Astrocyte (in vitro differentiated cells and primary cell): ENCODE measurements at places on chromosomes 6 and 20.

GRCh38 chr6:148435386-148435785 is 92.7 kb downstream of the SASH1 start:
- DNase-seq: peak; percentile 71

GRCh38 chr6:37121556-37121955 is 48.4 kb upstream of the PIM1 start:
- no peak for DNase-seq

- DNase-seq: no peak
These were observed 17.3 kb downstream of the TULP4 start for GRCh38 chr6:158329531-158329930.

DNA sequence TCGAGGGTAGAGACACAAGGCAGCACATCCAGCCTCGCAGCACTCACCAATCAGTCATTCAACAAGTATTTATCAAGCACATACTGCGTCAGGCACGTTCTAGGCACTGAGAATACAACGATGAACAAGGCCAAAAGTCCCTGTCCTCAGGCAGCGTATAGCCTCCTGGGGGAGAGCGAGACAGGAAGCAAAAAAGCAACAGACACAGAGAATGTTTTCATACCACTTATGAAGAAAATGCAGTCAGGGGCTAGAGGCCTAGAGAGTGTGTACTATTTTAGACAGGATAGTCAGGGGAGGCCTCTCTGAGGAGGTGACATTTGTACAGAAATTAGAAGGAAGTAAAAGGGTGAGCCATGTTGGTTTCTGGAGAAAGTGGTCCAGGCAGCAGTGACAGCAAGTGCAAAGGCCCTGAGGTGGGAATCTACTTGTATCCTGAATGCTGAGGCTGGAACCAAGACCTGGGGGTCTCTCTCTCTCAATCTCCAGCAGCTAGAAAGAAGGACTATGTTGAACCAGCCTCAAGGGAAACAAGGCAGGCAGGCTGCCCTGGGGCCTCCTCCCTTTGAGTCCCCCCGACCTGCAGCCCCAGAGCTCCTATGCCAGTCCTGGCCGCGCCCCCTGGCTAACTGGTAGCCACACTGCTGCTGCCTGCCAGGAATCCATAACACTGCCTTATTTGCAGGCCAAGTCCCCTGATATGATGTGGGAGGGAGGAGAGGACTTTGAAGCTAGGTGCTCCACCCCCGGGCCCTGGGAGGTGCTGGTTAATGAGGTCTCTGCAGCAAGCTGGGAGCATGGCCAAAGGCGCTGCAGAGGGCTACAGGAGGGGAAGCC is 151.2 kb downstream of the GRM4 start:
- DNase-seq: no peak

DNA sequence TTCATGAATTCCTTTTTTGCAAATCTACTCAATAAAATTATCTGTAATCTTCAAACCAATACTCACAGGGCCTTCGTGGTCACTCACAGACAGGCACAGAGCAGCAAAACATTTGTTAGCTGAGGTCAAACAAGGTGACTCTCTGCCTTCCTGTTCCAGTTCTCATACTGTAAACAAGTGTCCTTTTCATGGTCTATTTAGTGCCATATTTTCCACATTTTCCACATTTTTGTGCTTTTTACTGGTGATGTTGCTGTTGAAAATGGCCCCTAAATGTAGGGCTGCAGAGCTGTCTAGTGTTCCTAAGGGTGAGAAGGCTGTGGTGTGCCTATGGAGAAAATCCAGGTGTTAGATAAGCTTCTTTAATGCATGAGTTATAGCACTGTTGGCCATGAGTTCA is 133.1 kb upstream of the COL21A1 start:
- no peak for DNase-seq

- DNase-seq: no peak
These were observed 564.9 kb upstream of the IRAK1BP1 start for GRCh38 chr6:78302411-78302810.

DNA sequence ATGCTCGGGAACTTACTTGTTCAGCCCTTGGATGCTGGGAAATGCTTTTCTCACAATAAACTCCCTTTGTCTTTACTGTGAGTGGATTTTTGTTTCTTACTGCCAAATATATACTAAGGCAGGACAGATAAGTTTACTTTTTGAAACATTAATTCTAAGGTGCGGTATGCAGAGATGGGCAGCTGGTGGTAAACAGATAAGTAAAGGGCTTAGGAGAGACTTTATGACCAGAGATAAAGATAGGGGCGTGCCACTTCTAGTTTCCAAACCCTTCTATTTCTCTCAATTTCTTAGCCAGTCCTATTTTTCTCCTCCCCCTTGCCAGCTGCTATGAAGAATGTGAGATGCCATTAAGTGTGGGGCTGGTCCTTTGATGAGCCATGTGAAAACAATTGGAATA is 16.3 kb downstream of the SAMD3 start:
- no peak for DNase-seq

DNA sequence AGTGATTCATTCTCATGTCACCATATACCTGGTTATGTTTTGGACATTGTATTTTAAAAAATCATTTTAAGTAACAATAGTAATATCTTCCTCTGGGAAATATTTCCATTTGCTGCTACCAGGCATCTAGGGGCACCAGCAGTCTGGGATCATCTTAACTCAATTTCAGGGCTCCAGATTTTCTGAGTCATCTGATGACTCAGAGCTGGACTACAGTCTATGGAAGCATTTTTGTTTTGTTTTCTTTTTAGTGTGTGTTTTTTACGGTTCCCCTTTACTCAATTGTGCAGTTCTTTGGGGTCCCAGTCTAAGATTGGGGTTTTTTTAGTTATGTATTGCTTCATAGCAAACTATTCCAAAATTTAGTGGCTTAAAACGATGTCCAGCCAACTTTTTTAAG is 5.7 kb upstream of the FKBP5 start:
- DNase-seq: no peak

DNA sequence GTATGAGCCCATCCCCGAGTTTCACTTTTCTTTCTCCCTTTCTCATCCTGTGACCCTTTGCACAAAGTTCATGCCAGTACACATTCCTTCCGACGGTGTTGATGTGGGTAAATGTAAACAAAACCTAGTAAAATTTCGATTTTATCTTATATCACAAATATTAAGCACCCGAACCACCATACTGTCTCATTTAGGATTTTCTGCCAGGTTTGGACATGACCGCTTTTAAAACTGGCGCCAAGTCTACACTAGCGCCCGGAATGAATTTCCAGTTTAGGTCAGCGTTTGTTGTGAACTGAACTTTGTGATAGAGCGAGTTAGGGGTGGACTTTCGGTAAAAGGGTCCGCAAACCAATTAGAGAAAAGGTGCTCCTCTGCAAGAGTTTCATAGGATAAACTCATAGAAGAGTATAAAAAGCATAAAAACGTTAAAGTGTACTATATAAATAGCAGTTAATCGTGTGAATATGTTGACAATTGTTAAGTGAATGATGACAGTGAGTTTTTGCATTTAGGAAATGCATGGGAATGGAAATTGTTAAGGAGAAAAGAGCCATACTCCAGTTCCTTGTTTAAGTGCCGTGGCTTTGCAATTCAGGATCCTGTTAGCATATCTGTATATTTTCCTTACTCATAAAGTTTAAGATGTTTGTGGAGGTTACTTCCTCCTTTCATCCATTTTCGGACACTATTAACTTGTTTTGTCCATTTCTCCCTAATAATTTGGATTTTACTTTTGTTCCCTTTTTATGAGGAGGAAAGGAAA is 937 bp downstream of the AKAP7 start:
- DNase-seq: peak; percentile 23

GRCh38 chr6:144150710-144151657 is 667 bp downstream of the STX11 start:
- DNase-seq: no peak

DNA sequence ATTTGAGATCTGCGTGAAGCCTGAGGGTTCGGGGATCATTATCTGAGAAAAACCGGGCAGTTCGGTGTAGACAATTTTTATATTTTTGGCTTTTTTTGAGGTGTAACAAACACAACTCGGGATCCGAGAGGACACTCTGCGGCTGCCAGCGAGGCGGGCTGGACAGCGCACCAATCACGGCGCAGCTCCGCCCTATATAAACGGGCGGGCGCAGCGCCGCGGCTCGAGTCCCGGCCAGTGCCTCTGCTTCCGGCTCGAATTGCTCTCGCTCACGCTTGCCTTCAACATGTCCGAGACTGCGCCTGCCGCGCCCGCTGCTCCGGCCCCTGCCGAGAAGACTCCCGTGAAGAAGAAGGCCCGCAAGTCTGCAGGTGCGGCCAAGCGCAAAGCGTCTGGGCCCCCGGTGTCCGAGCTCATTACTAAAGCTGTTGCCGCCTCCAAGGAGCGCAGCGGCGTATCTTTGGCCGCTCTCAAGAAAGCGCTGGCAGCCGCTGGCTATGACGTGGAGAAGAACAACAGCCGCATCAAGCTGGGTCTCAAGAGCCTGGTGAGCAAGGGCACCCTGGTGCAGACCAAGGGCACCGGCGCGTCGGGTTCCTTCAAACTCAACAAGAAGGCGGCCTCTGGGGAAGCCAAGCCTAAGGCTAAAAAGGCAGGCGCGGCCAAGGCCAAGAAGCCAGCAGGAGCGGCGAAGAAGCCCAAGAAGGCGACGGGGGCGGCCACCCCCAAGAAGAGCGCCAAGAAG is 69.0 kb downstream of the HFE start:
- peak; percentile 65 for DNase-seq

GRCh38 chr6:11396860-11397259 is 140.7 kb upstream of the TMEM170B start:
- no peak for DNase-seq

GRCh38 chr20:3209946-3210317 is 634 bp downstream of the ITPA start:
- peak; percentile 6 for DNase-seq

- peak; percentile 53 for DNase-seq
These were observed 5.2 kb downstream of the FOXO3 start for GRCh38 chr6:108565893-108566292.

GRCh38 chr20:6212903-6213302 is 90.1 kb upstream of the FERMT1 start:
- DNase-seq: no peak

DNA sequence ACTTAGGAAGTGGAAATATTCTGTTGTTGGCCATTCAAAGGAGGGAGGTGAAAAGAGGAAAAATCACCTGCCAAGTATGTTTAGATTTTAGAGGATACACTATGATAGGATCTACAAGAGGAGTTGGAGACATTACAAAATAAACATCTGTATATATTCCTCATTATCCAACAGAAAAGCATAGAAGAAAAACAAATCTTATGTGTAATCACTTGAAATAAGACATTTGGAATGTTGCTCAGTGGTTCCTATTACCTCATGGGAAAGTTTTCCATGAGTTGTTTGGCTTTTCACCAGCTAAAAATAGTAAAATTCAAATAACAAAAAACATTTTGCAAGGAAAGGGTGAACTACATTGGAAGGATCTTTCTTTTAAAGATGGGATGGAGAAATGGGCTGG is 76.7 kb upstream of the CARMIL1 start:
- DNase-seq: peak; percentile 82

DNA sequence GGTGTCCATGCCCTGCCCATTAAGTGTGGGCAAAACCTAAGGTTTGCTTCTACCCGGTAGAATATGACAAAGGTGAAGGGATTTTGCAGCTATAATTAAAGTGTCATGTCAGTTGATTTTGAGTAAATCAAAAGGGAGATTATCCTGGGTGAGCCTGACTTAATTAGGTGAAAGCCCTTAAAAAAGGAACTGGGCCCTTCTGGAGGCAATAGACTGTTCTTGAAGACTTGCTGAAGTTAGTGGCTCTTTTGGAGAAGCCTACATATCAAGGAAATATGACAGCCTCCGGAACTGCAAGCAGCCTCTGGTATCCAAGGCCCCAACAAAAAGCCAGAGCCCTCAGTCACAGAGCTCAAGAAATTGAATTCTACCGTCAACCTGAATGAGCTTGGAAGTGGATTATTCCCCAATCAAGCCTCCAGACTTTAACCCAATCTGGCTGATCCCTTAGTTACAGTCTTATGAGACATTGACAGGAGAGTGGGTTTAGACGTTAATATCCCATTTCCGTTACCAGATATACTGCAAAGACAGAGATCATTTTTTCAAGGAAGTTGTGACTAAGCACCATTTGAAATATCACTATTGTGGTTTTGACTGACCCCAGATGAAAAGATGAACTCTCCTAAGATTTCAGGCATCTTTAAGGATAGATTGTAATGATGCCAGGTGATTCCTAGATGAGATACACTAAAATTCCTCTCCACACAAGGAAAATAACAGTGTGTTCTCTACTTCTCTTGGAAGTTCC is 303.4 kb downstream of the PLCB1 start:
- DNase-seq: no peak

GRCh38 chr6:156543431-156543830 is 233.7 kb upstream of the ARID1B start:
- no peak for DNase-seq

DNA sequence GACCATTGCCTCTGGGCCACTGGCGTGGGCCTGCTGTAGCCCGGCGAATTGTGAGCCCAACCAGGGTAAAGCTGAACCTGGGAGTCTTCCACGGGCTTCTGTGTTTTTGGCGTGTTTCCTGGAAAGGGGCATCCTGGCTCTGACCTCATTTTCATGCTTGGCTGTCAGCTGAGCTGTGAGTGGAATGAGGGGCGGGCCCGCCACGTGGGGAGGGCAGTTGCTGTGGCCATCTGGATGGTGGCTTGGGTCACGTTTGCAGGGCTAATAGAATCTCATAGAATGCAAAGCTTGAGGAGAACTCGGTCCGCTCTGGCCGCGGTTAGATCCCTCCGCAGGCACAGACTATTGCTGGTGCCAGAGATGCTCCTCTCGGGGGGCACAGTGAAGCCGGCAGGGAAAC is 263.0 kb downstream of the SMOC2 start:
- DNase-seq: no peak

GRCh38 chr6:47736083-47736700 is 37.8 kb downstream of the ADGRF4 start:
- peak; percentile 29 for DNase-seq

GRCh38 chr20:58640446-58640845 is 10.6 kb upstream of the STX16 start:
- peak; percentile 97 for DNase-seq

DNA sequence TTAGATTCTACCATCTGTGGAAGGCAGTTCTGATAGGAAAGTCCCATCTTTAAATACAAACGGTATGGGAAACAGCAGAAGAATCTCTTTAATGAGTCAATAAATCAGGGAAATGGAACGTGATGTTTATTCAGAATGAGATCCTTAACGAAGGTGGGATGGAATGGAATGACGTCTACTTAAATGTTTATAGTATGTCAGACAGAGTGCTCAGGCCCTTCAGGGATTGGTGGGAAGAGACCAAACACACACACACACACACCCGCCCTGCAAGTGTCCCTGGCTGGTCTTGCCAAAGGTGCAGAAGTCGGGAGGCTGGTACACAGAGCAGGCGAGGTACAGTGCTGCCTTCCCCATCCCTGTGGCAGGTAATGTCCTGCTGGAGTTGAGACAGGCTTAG is 164.0 kb downstream of the FARS2 start:
- no peak for DNase-seq

- DNase-seq: no peak
These were observed 3.5 kb upstream of the MYT1 start for GRCh38 chr20:64160526-64161355.

GRCh38 chr6:139308936-139309603 is 17.3 kb upstream of the TXLNB start:
- DNase-seq: peak; percentile 72

GRCh38 chr6:155125906-155126305 is 130.8 kb downstream of the TIAM2 start:
- DNase-seq: peak; percentile 80

GRCh38 chr6:5746759-5747130 is 260.0 kb downstream of the NRN1 start:
- DNase-seq: no peak
